RWPE1 (cell line): ENCODE measurements at places on chromosomes 3 and 15.

GRCh38 chr15:45648521-45649200, 13.8 kb downstream of the SQOR start:
- peak; percentile 81 for DNase-seq

DNA sequence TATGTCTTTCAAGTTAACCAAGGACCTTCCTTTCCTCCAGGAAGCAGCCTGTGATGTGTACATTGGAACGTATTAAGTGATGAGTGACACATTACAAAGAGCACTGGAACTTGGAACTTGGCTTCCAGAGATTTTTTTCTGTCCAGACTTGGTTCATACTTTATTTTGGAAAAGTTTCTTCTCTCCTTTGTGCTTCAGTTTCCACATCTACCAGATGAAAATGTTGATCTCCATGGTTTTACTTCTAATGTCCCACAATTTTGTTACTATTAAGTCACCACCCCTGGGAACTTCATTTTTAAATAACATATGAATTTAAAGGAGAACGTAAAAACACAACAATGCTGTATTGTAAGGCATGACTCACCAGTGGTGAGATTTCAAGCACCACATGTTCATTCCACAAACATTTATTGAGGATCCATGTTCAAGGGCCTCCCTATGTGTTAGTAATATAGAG, 290.7 kb upstream of the LMCD1 start:
- no peak for DNase-seq

DNA sequence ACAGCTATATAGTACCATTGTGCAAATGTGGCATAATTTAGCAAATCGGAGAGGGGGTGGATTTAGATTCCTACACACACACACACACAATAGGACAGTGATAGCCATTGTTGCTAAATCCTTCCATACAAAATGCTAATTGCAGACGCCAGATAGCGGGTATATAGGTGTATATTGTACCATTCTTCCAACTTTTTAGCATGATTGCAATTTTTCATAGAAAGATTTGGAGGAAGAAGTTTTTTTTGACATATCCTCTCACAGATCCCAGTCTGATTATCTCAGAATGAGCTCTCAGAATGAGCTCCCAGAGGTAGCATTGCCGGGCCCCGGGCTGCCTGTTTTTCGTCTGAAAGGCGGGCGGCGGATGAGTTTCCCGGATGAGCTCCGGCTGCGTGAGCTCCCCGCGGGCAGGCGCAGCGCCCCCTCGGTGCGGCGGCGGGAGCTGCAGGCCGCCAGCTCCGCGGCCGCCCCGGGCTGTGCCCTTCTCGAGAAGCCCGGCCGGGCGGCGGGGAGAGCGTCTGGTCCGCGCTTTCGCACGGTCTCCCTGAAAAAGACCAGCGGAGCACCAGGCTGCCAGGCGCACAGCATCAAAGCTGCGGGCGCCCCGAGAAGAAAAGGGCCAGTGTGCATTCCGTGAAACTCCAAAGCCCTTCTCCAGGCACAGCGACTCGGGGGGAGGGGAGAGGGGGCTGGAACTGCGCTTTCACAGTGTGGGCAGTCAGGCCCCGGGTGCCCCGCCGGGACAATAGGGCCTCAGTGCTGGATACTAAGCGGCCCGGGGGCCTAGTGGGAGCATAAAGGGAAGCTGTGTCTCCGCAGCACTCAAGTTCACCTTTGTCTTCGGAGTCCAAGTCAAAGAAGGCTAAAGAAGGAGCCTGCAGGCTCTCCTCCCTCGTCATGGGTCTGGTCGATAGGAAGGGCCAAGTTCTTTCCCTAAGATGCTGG, 12.0 kb upstream of the SHC4 start:
- peak; percentile 79 for DNase-seq

DNA sequence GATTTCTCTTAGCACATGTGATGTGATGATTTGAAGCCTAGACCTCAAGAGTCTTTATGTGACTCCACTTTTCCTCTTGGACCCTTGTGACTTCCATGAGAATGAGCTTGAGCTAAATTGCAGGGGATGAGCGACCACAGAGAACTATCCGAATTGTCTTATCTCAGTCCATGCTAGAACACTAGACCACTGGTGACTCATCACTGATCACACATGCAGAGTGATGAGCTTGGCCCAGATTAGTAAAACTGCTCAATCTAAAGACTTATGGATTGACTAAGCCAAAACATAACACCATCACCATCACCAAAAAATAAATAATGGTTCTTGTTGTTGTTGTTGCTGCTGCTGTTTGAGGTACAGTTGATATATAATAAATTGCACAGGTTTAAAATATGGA, 114.1 kb upstream of the CFAP20DC start:
- no peak for DNase-seq

GRCh38 chr3:122947738-122948137, 79.8 kb downstream of the SEMA5B start:
- DNase-seq, result no peak

DNA sequence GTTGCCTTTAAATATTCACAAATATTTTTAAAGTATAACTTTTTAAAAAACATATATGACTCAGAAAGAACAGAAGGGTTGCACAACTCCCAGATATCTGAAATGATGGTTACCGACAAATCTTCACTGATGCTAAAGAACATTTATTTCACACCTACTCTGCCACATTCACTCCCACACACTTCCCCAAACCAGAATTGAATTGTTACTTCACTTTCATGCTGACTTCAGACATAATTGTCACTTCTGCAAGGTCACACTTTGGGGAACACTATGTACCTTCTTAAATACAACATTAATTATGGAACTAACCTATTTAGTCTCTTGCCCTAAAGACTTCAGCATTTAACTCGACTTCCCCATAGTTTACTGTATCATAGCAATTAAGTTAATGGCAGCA, 795.1 kb downstream of the FHIT start:
- DNase-seq, result no peak

GRCh38 chr3:64228110-64228509, 2.8 kb upstream of the PRICKLE2 start:
- no peak for DNase-seq

- DNase-seq, result no peak
Measured at GRCh38 chr3:46714728-46715506, 2.8 kb downstream of the PRSS50 start.

DNA sequence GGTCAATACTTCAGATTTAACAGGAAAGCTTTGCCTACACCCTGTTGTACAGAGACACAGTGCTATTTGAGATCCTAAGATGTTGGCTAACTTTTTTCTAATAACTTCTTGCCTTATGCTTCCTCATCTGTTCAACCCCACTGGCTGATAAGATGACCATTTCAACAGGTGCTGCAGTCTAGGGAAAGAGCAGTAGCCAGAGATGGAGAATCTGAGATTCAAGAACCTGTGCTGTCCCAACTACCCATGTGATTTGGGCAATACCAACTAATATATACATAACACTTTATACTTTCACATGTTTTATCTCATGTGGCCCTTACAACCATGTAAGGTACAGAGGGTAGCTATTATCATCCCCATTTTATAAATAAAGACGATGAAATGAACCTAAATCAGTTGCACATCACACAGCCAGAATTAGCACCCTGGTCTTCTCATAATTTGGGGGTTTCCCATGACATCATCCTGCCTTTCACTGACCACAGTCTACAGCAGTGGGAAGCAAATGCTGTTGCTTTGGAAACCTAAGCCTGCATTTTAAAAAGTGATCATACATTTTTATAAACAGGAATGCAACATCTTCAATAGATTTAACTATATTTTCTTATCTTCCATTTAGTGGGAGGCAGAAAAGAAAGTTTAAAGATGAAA, 9.7 kb downstream of the TTC23 start:
- no peak for DNase-seq

DNA sequence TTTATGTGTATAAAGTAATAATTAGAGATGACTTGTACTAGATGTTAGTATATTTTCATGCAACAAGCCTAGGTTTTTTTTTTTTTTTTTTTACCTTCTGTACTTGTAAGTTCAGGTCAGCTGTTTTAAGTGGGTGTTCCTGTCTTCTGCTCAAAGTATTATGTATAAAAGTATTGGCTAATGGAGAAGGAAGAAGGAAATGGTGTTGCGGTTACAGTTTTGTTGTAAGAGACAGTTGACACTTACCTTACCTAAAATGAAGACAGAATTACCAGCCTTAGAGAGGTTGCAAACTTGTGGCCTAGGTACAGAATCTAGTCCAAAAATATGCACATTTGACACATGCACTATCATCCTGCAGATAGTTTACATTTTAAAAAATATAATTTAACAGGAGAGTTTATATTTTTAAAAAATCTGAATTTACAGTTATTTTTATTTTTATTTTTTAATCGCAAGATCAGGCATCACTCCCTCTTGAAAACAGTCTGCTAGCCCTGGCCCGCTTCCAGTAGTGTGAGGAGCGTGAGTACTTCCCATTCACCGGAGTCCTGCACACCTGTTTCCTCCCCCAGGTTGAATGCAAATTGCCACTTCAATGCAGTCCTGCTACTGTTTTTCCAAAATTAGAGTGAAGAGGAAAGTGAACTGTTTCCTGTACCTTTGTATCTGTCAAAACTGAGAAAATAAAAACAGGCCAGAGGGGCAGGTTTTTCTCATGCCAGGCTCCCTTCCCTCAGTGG, 224.3 kb upstream of the SOX2 start:
- DNase-seq, result no peak

GRCh38 chr3:184345317-184346144, 8.1 kb downstream of the FAM131A start:
- DNase-seq, result peak; percentile 75

DNA sequence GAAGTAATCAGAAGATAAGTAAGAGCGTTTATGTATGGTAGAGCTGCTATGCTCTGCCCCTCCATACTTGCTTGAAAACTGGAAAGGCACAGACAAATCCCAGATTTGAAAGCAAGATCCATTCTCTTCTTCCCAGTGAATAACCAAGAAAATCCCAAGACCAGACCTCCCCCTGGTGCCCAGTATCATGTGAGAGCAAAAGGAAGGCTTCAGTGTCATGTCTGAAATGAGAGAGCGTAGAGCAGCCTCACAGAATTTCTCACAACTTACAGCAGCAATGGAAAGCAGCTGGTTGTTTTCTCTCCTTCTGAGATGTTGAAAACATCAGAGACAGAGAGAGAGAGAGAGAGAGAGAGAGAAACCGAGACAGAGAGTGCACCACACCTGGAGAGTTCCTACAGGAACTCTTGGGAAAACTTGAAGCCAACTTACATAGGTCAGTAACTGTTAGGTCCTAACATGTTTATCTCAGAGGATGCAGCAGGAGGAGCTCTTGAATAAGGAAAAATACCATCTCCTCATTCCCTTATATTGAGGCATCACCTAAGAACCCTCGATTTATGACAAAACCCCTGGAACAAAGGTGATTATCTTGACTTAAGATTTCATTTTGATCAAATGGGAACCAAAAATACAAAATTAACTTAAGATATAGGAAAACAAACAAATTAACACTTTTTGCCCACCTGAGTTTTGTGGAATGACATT, 273.3 kb downstream of the NSUN3 start:
- DNase-seq, result peak; percentile 19

DNA sequence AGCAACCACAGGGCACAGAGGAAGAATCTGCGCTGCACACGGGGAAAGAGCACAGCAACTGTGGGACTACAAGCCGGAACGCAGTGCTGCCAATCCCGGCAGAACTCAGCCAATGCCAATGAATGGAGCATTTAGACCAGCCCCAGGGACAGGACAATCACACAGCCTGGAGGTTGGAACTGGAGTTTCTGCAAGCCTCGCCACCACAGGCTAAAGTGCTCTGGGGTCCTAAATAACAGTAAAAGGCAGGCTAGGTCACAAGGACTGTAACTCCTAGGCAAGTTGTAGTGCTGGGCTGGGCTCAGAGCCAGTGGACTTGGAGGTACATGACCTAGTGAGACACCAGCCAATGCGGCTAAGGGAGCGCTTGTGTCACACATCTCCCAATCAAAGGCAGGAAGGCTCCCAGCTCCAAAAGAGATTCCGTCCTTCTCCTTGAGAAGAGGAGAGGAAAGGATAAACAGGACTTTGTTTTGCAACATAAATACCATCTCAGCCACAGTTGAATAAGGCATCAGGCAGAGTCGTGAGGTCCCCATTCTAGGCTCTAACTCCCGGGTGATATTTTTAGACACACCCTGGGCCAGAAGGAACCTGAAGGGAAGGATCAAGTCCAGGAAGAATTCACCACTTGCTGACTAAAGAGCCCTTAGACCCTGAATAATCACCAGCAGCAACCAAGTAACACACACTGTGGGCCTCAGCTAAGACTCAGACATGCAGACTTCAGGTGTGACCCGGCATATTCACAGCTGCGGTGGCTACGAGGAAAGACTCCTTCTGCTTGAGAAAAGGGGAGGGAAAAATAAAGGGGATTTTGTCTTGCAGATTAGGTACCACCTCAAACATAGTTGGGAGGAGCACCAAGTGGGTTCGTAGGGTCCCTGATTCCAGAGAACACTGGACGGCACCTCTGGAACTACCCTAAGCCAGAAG, 85.5 kb upstream of the XXYLT1 start:
- DNase-seq, result no peak

- no peak for DNase-seq
Measured at GRCh38 chr3:5520237-5520636, 332.7 kb downstream of the EDEM1 start.

- no peak for DNase-seq
Measured at GRCh38 chr3:42589382-42590109, 1.1 kb upstream of the SS18L2 start.

GRCh38 chr3:33114622-33115023, 809 bp downstream of the CRTAP start:
- DNase-seq, result no peak

- no peak for DNase-seq
Measured at GRCh38 chr15:83486363-83486762, 39.2 kb downstream of the SH3GL3 start.

DNA sequence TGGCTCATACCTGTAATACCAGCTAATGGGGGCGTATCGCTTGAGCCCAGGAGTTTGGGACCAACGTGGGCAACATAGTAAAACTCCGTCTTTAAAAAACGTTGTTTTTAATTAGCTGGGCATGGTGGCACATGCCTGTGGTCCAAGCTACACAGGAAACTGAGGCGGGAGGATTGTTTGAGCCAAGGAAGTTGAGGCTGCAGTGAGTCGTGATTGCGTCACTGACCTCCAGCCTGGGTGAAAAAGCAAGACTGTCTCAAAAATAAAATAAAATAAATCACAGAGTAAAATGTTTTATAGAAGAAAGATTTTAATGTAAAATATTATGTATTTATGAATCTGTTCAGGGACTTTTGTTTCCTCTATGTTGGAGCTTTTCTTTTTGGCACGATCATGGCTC, 15.3 kb upstream of the STRIT1 start:
- DNase-seq, result no peak

DNA sequence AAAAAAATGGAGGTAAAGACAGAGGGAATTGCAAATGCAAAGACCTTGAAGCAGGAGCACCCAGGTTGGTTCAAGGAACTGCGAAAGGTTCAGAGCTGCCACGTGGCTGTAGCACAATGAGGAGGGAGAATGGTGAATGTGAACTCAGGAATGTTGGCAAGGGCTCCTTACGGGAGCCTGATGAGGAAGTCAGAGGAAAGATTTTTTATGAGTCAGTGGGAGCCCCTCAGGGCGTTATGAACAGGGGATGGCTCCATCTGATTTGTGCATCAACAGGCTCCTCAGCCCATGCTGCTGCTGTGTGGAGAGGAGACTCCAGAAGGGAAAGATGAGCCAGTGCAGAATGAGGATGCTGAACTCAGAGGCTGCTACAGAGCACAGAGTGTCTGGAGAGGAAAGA, 194.4 kb downstream of the ARRDC4 start:
- DNase-seq, result peak; percentile 97
